ENCODE measurements at places on chromosomes 1 and 21. TPM values are rescaled to one million over a fixed set of nuclear protein-coding genes. Genes with fewer than 3 reads are reported as not detected.

FAM72C gene
- 2.6 TPM for total RNA-seq

AQP10 gene
- not detected for total RNA-seq

ARMH1 gene
- total RNA-seq: not detected

TTF2 gene
- total RNA-seq: 20.5 TPM

SPRR2A gene
- total RNA-seq: not detected
